ENCODE measurements at places on chromosomes 5 and 9. TPM values are rescaled to one million over a fixed set of nuclear protein-coding genes. Genes with fewer than 3 reads are reported as not detected.
A peak's percentile ranks its signal among the peaks of the same experiment; 100 is the strongest.

The ZBED3 gene
- 12.3 TPM for total RNA-seq

The RORB gene
- total RNA-seq = not detected

The ADAMTS12 gene
- total RNA-seq = 1.2 TPM

The AOPEP gene
- total RNA-seq = 89.5 TPM

The RALGPS1 gene
- total RNA-seq = 8.3 TPM

The NME5 gene
- 3.9 TPM for total RNA-seq

The SNX24 gene
- total RNA-seq = 16.1 TPM

GRCh38 chr9:97845130-97845529, 7.9 kb upstream of the FOXE1 start:
- no peak for DNase-seq

DNA sequence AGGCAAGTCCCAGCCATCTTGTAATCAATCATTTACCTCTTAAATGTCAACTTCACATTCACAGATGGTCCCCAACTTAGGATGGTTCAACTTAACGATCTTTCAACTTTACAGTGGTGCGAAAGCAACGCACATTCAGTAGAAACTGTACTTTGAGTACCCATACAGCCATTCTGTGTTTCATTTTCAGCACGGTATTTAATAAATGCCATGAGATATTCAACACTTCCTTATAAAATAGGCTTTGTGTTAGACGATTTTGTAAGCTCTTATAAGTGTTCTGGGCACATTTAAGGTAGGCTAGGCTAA, 47.1 kb upstream of the ANGPTL2 start:
- DNase-seq = no peak

GRCh38 chr5:9194509-9194908, 351.4 kb downstream of the SEMA5A start:
- DNase-seq = no peak

GRCh38 chr9:117768750-117769395, 64.7 kb downstream of the TLR4 start:
- DNase-seq = no peak

GRCh38 chr5:161265006-161265405, 281.5 kb downstream of the GABRB2 start:
- DNase-seq = no peak

DNA sequence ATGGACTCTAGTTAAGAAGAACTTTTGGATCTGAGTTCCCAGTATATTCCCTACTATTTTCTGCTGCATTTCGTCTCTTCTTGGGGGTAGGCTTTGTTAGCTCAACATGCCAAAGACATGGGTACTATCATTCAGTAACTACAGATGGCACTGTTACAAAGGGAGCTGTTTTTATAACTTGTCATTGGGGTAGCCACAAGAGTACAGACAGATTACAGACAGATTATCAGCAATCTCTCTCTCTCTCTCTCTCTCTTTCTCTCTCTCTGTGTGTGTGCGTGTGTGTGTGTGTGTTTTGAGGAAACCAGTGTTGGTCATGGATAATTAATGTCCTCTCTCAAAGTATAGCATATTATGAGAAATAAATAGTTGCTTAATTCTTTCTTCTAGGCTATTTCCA, 116.1 kb downstream of the WDR70 start:
- no peak for DNase-seq

GRCh38 chr9:98974994-98975712, 31.4 kb downstream of the COL15A1 start:
- DNase-seq = peak; percentile 84
